ENCODE measurements at places on chromosomes 11 and 22. TPM values are rescaled to one million over a fixed set of nuclear protein-coding genes. Genes with fewer than 3 reads are reported as not detected.

The GAS2 gene
- total RNA-seq, result 0.90 TPM

The JHY gene
- 9.3 TPM for total RNA-seq

The SHANK3 gene
- total RNA-seq, result 0.90 TPM

The FOSL1 gene
- 11.4 TPM for total RNA-seq

The TSGA10IP gene
- total RNA-seq, result not detected

The OR6A2 gene
- total RNA-seq, result 0.27 TPM

The RFPL2 gene
- total RNA-seq, result not detected

The CHRDL2 gene
- total RNA-seq, result not detected

DNA sequence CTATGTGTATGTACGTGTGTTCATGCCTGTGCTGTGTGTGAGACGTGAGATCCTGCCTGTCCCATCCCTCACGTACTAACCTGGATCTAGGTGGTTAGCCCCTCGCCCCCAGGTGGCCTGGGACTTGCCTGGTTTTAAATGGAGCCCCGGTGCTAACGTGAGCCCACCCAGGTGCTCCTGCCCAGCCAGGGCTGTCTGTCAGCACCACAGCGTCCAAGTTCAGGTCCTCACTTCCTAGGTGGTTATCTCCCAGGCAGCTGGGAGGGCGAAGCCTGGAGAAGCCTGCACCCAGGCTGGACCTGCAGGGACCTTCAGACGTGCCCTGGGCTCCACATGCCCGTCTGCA lies 86.0 kb downstream of the KCNQ1 start:
- DNase-seq, result no peak

DNA sequence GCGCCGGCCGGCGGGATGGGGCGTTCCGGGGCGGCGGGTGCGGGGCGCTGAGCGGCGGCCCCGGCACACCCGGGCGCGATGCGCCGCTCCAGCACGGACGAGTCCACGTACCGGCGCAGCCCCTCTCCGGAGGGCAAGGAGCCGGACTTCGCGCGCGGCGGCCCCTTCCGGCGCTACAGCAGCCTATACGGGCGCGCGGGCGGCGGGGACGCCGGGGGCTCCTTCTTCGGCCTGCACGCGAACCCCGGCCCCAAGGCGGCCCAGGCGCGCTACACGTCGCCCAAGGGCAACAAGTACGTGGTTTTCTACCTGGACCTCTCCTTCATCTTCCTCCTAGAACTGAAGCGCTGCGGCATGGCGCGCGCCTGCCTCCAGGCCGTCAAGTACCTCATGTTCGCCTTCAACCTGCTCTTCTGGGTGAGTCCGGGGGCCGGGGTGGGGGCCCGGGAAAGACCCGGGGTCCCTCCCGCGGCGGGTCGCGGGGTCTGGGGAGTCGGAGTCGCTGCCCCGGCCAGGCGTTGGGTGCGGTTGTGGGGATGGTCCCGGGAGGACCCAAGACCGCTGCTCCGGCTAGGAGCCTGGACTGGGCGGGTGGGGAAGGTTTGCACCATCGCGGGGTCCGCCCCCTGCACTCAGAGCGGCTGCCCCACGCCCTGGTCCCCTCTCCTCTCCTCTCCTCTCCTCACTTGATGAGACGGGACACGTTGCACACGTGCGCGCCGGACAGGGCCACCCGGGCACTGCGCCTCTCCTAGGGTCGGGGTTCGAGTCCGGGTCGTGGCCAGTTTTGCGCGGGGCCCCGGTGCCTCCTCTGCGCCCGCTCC lies 7.5 kb downstream of the TSPAN4 start:
- DNase-seq, result no peak

DNA sequence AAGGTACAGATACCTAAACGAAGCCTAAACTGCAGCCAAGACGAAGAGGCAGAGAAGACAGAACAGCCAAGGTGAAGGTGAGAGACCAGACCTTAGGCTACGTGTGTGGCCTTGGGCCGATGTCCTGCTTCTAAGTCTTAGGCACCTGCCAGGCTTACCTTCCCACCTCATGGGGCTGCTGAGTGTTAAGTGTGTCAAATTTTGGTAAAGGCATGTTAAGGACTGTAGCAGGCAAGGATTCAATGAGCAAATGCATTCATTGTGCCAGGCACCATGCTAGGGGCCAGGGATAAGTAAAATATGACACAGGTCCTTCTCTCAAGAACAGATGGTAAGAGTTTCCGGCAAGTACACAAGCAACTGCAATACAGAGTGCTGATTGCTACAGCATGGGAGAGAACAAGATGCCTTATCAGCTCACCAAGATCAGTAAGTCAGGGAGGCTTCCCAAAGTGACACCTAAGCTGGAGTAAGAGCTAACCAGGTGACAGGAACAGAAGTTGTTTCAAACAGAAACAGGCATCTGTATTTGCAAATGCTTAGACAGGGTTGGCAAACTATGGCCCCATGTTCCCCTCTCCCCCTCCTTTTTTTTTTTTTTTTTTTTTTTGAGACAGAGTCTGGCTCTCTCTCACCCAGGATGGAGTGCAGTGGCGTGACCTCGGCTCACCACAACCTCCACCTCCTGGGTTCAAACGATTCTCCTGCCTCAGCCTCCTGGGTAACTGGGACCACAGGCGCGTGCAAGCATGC lies 46.7 kb downstream of the CLTCL1 start:
- DNase-seq, result no peak

DNA sequence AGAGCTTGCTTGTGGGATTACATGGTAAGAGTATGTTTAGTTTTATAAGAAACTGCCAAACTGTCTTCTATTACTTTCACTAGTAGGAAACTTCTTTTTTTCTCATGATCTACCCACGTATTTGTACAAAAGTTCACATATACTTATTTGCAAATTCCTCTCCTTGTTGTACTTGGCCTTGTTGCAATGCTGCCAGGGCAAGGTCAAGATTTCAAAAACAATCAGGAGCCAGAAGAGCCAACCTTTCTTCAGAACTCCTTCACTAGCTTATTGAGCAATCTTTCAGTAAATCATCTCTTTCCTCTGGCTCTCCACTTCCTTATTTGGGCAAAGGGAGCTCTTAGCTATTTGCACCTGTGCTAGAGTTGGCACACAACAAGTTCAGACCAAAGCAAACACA lies 9.7 kb downstream of the SRSF8 start:
- DNase-seq, result peak; percentile 87

GRCh38 chr11:12167061-12168000 lies 56.9 kb downstream of the MICAL2 start:
- DNase-seq, result peak; percentile 87

GRCh38 chr11:122917311-122917710 lies 34.8 kb downstream of the JHY start:
- DNase-seq, result peak; percentile 52

DNA sequence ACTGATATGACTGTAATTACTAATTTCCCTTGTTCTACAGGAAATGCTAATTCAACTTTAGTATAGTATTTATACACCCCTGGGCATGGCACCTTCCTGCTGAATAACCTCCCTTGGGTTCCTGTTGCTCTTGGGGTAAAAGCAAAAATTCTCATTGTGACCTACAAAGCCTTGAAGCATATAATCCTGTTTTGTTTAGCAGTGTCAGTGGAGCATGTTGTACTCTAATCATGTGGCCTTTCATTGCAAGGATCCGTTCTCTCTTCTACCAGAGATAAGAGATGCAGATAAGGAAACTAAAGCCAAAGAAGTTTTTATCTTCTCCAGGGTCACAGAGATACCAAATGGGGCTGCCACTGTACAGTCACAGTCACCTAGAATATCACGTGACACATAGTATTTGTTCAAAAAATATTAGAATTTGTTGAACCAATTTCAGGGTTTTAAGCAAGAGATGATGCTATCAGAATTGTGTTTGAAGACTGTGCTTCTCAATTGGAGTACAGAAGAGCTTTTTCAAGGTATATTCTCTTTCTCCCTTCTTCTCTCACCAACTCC lies 25.1 kb downstream of the CSRP3 start:
- no peak for DNase-seq

- DNase-seq, result no peak
Measured at GRCh38 chr11:57231539-57232253, 5.4 kb downstream of the APLNR start.

GRCh38 chr22:45804986-45805325 lies 133.3 kb downstream of the ATXN10 start:
- peak; percentile 98 for DNase-seq

GRCh38 chr11:62601122-62601371 lies 618 bp downstream of the MTA2 start:
- DNase-seq, result no peak

DNA sequence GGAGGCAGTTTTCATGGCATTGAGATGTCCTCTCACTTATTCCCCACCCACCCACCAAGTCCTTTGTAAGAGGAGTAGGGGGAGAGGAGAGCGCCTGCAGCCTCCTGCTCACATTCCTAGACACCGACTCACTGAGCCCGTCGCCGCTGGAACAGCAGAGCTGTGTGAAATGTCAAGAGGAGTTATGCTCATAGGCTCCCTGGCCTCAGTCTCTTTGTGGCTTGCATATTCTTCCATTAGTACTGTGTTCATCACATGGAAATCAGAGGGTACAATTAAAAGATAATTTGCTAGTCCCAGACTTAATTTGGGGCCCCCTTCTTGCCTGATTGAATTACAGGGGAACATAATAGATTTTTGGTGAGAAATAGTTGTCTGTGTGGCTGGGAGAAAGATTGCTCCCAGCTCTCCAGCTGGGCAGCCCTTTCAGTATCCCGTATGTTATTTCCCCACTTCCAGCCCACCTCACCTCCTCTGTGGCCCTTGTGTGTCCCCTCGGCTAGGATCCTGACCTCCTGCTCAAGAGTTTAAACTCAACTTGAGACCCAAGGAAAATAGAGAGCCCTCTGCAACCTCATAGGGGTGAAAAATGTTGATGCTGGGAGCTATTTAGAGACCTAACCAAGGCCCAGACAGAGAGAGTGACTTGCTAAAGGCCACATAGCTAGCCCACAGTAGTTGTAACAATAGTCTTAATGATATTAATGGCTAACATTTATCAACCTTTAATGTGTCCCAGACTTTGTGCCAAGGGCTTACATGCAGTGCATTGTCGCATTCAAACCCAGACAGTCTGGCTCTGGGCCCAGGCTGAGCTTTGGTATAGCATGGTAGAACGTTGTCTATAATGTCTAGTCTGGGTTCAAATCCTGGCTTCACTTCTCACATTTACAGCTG lies 32.2 kb downstream of the LIMK2 start:
- peak; percentile 85 for DNase-seq

DNA sequence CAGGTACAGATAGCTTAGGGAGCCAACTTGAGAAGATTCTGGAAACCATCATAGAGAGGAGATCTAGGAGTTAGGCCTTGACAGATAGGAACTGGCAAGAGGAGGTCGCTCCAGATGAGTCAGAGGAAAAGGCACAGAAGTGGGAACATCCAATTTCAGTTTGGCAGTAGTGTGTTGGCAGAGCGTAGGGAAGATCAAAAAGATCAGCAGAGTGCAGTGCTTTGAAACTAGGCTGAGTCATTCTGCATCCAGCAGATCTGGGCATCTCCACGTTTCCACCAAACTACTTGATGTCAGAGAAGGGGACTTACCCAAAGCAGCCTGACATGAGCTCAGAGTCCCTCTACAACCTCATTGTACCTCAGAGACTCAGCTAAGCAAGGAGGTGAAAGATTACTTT lies 58.5 kb downstream of the GAB4 start:
- DNase-seq, result no peak

Data from fibroblast of the aortic adventitia (primary cell).